ENCODE measurements at places on chromosomes 2 and 18.

- DNase-seq = peak; percentile 71
These were observed 38.1 kb upstream of the B4GALT6 start for GRCh38 chr18:31722369-31722957.

DNA sequence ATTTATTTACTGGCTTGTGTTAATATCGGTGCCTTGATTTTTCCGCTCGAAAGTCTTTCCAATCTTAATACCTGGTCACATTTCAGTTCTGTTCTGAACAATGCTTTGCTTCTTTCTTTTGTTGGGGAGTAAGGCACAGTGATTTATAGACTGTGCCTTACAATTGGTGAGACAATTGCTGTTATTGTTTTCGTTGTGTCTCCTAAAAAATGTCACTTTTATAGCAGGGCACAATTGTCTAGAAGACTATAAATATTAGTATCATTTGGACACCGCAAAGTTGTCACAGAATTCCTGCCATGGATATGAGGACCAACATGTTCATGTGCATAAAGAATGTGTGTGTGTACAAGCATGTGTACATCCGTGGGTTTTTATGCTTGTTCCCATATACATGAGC, 231.9 kb downstream of the INSIG2 start:
- DNase-seq = no peak

GRCh38 chr2:58377181-58377580, 136.1 kb upstream of the FANCL start:
- no peak for DNase-seq

DNA sequence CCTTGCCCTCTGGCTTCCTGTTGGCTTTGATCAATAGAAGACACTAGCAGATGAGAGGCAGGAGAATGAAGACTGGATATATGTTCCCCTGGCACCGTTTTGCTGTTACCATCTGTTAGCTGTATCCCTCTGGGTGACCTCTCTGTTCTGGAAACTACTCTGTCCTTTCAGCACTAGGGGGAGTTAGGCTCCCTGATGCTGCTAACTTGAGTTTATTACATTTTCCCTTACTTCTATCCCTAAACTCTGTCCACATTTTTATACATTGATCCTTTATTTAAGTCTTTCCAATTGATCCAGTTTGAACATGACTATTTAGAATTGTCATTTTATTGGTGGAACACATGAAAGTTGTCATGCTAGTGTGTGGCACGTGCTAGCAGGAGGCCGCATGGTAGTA, 1014.3 kb upstream of the CDH2 start:
- no peak for DNase-seq

GRCh38 chr18:64115881-64116280, 33.0 kb downstream of the LINC00305 start:
- DNase-seq = no peak

DNA sequence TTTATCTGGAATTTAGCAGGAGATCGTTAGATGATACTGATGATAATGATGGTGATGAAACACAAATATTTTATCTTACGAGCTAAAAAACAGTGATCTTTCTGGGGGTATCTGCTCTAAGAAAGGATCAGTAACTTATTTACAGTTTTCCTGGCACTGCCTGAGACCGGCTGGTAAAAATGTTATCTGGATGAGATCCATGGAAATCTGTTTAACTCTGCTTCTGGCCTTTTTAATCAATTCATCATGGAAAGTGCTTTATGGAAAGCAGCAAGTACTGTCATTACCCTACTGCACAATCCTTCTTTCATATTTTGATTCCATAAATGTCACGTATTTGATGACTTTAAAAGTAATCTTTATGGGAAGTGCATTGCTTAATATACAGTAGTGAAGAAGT, 612.7 kb upstream of the GCFC2 start:
- no peak for DNase-seq

DNA sequence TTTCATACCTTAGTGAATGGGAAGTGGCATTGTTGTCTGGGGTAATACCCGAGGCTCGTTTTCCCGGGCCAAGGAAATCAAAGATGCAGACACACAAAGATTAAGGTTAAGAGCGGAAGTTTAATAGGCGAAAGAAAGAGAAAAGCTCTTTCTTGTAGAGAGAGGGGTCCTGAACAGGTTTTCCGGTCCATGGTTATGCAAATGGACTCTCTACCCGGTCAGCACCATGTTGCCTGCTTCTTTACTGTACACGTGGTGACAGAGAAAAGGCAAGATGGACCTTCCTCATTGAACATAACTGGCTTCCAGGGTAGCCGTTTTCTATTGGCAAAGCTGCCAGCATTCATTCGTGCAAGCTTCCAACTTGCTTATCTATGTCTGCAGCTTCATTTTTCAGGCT, 2063.5 kb downstream of the SUCLG1 start:
- DNase-seq = no peak

DNA sequence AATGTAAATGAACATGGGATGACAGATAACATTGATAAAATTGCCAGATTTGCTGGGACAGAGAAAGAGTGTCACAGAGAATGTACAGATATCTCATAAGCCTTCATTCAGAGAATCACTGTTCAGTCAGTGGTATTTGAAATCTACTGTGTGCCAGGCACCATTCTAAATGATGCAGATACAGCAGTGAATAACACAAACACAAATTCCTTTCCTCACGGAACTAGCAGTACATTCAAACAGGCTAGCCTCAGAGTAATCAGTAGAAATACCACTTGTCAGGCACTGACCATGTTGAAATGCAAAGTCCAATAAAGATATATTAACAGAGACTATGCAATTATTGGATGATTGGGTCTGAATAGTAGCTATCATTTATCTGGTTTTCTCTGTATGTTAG, 211.0 kb downstream of the RDH14 start:
- no peak for DNase-seq
